Pulmonary artery endothelial cell (primary cell): ENCODE measurements at places on chromosomes 2 and 18. TPM values are rescaled to one million over a fixed set of nuclear protein-coding genes. Genes with fewer than 3 reads are reported as not detected.

DNA sequence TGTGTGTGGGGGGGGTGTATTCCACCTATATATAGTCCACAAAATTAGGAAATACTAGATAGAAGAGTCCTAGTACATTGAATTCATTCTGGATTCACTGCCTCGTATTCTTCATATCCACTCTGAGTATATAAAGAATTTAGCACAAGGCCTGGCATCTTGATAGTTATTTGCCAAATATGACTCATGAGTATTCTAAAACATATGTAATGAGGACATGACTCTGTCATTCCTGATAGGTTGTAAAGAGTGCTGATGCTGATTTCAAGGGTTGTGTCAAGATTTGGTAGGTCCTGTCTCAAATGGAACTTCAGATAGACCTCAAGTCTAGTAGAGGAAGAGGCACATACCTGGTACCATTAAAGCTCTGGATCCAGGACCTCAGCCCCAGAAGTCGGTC lies 173.4 kb upstream of the BOD1L2 start:
- DNase-seq, result no peak

- no peak for DNase-seq
These were observed 66.5 kb downstream of the ABI2 start for GRCh38 chr2:203394519-203395227.

DNA sequence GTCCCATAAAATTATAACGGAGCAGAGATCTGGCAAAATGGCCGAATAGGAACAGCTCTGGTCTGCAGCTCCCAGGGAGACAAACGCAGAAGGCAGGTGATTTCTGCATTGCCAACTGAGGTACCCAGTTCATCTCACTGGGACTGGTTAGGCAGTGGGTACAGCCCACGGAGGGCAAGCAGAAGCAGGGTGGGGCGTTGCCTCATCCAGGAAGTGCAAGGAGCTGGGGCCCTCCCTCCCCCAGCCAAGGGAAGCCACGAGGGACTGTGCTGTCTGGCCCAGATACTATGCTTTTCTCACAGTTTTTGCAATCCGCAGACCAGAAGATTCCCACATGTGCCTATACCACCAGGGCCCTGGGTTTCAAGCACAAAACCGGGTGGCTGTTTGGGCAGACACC lies 22.8 kb downstream of the ICA1L start:
- DNase-seq, result no peak

GRCh38 chr2:215796140-215796855 lies 217.1 kb downstream of the MREG start:
- DNase-seq, result no peak

DNA sequence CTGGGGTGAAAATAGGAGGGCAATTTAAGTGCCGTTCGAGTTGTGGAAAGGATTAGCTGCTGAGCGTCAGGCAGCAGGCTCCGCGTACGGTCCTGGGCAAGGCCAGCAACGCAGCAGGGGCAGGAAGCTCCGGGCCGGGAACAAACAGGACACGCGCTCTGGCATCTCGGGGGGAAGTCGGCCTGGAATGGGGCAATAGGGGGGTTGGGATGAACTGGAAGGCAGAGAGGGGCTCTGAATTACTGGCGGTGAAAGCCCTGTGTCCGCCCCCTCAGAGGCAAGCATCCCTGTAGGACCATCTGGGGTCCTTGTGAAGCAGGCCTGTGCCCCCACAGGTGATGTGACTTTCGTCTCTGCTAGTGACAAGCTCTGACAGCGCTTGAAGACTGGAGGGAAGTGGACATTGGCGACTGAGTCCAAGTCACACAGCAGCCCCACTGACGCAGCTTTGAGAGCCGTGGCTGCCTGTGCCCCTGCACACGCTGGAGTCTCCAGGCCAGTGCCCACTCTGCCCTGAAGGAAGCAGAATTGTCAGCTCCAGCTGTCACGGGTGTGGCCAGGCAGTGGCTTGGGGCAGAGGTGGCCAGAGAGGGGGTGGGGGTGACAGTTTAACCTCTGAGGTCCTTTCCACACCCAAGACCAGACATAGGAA lies 22.3 kb downstream of the GPR35 start:
- DNase-seq, result no peak

DNA sequence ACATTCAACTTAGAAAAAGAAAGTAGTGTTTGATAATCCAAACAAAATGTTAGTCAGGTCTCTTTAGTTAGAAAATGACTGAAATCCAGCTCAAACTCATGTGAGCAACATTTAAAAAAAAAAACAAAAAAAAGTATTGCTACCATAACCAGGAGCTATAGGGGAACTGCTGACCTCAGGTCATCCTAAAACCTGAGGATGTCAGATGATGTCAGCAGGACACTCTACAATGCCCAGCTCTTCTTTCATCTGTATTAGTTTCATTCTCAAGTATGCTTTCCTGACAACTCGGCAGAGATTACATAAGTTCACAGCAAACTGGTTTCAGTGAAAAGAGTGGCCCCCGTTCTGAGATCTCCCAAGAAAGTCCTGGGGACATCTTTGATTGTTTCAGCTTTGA lies 4.2 kb upstream of the ESCO1 start:
- DNase-seq, result no peak

DNA sequence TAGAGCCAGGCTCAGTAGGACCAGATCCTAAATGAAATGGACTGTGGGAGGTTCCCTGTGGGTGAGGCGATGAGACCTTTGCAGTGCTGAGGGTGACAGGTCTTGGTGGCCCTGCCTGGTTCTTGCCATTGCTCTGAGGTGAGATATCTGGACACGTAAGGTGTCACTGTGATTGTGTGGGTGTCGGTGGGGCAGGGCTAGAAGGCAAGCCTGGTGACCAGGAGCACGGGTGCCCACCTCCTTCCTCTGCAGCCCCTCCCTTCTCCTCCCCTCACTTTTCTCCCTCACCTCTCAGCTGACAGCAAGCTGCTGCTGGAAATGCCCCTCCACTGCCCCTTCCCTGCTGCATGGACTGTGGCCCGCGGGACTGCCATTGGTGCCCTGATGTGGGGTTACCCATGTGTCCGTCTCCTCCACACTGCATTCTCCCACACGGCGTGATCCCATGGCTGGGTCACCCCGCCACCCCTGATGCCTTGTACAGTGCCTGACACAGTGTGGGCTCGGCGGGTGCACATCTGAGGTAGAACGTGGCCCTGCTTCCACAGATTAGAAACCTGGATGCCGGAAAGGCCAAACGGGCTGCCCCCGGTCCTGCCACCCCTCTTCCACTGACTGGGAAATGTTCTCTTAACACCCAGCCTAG lies 55.6 kb upstream of the FOSL2 start:
- DNase-seq, result no peak

GRCh38 chr2:88590998-88591613 lies 36.2 kb downstream of the EIF2AK3 start:
- peak; percentile 35 for DNase-seq

DNA sequence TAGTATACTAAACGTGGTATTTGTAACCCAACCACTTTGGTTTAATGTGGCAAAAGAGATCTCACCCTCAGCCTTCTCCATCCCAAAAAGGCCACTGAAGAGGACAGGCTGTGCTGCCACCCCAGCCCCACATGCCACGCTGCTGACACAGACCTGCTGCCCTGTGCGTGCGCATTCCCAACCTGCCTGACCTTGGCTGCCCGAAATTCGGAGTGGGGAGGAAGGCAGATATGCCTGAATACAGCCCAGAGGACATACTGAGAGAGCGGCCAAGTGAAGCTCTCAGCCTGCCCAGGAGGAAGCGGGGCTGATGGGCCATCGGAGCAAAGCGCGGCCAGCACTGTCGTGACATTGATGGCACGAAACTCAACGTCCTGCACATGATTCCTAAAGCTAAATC lies 70.0 kb downstream of the HDAC4 start:
- DNase-seq, result no peak

GRCh38 chr18:56327191-56327885 lies 311.1 kb downstream of the TXNL1 start:
- no peak for DNase-seq

- DNase-seq, result no peak
These were observed 49.0 kb downstream of the CYTIP start for GRCh38 chr2:157394928-157395327.

DNA sequence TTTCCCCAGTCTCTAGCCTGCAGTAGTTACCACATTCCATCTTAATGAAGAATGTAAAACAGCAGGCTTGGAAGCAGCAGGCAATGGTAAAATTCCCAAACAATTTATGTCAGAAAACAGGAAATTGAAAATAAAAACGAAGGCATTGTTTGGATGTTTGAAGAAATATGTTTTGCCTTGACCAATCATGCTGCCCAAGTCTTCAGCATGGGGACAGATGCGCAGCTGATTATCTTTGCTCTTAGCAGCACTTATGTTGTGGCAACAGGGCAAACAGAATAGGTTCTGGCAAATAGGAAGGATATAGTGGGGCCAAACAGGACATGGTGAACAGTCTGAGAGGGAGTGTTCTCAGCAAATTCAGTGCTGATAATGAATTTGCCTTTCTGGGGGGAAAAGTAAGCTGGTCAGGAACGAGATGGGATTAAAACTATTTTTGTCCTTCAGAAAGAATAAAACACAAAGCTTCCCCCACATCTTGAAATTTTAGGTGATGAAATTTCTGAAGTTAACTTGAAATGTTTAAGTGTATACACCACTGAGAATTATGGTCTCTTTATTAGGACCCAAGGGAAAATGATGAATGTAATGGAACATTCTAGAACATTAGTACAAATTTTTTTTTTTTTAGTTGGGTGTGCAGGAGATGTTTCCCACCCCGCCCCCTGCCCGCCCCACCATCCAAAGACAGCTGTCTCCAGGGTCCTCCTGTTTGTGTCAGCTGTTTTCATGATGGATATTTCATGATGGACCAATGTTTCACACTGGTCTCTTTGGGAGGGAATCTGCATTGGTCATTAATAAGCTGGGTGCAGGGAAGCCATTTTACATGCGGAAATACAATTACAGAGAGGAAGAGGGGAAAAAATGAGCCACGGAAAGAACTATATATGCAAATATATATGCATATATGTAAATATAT lies 239.5 kb upstream of the REV1 start:
- DNase-seq, result no peak

- DNase-seq, result no peak
These were observed 110.2 kb upstream of the GPC1 start for GRCh38 chr2:240325016-240326007.

GRCh38 chr2:5749347-5749746 lies 57.2 kb downstream of the SOX11 start:
- no peak for DNase-seq

- no peak for DNase-seq
These were observed 488.8 kb upstream of the RAB6C start for GRCh38 chr2:129490641-129491040.

DNA sequence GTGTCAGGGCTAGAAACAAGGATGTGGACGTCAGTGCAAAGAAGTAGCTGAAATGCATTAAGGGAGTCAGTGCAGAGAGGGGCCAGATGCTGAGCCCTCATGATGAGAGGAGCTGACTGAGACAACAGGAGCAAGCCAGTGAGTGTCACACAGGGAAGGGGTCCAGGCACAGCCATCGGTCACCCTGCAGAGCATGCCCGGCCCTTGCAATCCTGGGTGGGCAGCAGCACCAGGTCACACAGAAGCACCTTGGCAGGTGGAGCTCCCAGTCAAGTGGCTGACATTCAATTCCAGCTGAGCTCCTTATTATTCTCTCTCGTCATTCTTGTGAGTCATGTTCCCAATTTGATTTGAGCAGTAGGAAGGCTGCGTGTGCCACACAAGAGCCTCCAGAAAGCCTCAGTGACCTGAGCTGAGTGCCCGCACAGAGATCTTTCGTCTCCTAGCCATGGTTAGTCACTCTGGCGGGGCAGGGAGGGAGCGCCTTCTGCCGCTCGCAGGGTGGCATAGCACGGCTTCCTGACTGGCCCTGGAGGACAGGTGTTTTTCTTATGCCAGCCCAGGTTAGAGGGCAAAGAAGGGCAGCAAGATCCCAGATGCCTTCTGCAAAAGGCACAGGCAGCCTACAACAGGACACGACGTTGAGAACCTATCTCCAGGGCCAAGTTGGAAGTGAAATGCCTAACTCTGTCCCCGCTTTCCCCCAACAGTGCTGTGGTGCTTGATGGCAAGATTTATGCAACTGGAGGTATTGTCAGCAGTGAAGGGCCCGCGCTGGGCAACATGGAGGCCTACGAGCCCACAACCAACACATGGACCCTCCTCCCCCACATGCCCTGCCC lies 220.9 kb downstream of the ATAD2B start:
- DNase-seq, result no peak

- no peak for DNase-seq
These were observed 158.9 kb downstream of the LDLRAD4 start for GRCh38 chr18:13377496-13377895.

DNA sequence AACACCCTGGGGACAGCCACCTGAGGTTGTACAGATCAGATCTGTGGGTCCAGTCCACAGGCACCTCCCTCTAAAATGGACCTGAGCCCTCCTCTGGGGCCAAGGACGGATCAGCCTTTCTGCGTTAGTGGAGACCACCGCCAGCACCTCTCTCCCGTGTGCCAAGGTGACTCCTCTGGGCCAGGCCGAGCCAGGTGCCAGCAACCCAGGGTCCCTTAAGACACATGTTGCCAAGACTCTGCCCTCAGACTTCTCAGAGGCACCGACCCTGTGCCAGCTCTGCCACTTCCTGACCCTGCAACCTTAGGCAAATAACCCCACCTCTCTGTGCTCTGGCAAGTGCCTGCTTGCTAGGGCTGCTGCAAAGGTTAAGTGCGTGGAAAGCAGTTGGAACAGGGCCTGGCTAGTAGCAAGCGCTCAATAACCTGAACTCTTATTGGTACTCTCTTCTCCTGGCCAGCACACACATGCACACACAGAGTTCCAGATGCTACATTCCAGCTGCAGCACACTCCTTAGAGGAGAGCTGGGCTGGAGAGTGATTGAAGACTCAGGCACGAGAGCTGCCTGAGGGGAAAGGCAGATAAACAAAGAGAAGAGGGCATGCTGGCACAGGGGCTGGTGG lies 105.6 kb downstream of the TNS1 start:
- DNase-seq, result no peak

GRCh38 chr2:146661473-146662096 lies 1183.2 kb upstream of the ACVR2A start:
- DNase-seq, result no peak

Gene MCEE
- total RNA-seq, result 8.6 and 9.4 TPM in 2 replicates

Gene GKN2
- total RNA-seq, result not detected in 2 replicates

Gene HAAO
- 0.18 and 0.20 TPM in 2 replicates for total RNA-seq

Gene FLACC1
- total RNA-seq, result 0.33 and 0.56 TPM in 2 replicates

Gene TMEM169
- 0.07 and 0.14 TPM in 2 replicates for total RNA-seq

Gene ASXL2
- 5.1 and 6.6 TPM in 2 replicates for total RNA-seq

Gene KCNIP3
- total RNA-seq, result 0.33 and 0.35 TPM in 2 replicates

Gene EMILIN2
- 8.2 and 11.8 TPM in 2 replicates for total RNA-seq

Gene TWIST2
- 5.4 and 13.2 TPM in 2 replicates for total RNA-seq
